ENCODE measurements at places on chromosomes 7 and 10. TPM values are rescaled to one million over a fixed set of nuclear protein-coding genes. Genes with fewer than 3 reads are reported as not detected.

DNA sequence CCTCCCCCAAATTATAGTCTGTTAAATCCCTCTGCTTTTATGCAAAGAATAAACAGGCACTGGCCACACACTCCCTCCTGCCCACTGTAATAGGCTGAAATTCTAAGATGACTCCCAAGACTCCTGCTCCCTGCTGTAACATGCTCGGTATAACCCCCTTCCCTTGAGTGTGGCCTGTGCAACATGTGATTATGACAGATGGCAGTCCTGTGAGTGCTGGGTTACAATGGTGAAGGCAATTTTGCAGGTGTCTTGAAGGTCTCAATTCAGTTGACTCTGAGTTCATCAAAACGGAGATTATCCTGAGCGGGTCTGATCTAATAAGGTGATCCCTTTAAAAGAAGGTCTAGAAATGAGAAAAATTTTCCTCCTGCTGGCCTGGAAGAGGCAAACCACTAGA, 55.9 kb downstream of the CREB3L2 start:
- H3K4me3 ChIP-seq, result no peak overlapping the region
- peaks cover 2% of the 10 kb centered on the region for H3K36me3 ChIP-seq
- DNase-seq, result no peak
- peaks cover 12% of the 10 kb centered on the region for H3K4me1 ChIP-seq

GRCh38 chr7:67842571-67842970, 845.9 kb downstream of the TYW1 start:
- H3K27me3 ChIP-seq, result no peaks in the 10 kb centered on the region
- no peak overlapping the region for H3K4me3 ChIP-seq
- no peak for DNase-seq
- no peaks in the 10 kb centered on the region for H3K4me1 ChIP-seq

DNA sequence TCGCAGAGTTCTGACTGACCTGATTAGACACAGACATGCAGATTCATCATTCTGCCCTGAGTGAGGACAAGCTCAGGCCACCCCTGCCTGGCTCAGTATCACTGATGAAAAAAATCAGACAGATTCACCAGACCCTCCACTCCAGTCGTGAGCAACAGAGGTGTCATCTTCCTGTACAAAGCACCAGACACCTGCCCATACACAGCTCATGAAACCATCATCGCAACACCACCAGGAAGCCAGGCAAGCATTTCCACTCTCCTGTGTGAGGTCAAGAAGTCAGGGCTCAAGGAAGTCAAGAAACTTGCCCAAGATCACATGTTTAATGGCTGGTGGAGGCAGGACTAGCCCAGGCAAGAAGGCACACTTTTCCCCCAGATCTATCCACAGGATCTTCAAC, 163.0 kb downstream of the CALN1 start:
- H3K4me3 ChIP-seq, result no peak overlapping the region
- no peaks in the 10 kb centered on the region for H3K27me3 ChIP-seq
- no peak for DNase-seq
- no peaks in the 10 kb centered on the region for H3K4me1 ChIP-seq
- H3K36me3 ChIP-seq, result no peaks in the 10 kb centered on the region

GRCh38 chr7:8612584-8612983, 179.2 kb downstream of the NXPH1 start:
- no peaks in the 10 kb centered on the region for H3K36me3 ChIP-seq
- no peak for DNase-seq
- no peaks in the 10 kb centered on the region for H3K4me1 ChIP-seq
- H3K27ac ChIP-seq, result no peak overlapping the region
- H3K27me3 ChIP-seq, result no peaks in the 10 kb centered on the region
- H3K4me3 ChIP-seq, result no peak overlapping the region

DNA sequence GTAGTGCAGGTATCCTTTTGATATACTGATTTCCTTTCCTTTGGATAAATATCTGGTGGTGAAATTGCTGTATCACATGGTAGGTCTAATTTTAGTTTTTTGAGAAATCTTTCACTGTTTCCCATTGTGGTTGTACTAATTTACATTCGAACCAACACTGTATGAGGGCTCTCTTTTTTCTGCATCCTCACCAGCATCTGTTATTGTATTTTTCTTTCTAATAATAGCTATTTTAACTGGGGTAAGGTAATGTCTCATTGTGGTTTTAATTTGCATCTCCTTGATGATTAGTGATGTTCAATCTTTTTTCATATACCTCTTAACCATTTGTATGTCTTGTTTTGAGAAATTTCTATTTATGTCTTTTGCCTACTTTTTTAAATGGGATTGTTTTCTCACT, 335.4 kb upstream of the MTPN start:
- no peak for DNase-seq
- no peaks in the 10 kb centered on the region for H3K4me1 ChIP-seq
- no peak overlapping the region for H3K27ac ChIP-seq
- H3K36me3 ChIP-seq, result no peaks in the 10 kb centered on the region

COBL gene
- total RNA-seq, result not detected
